Hematopoietic multipotent progenitor cell treated with erythropoietin and hydrocortisone succinate and interleukin-3 and kit ligand, for 15 days (in vitro differentiated cells): ENCODE measurements at places on chromosomes 2 and 18.

GRCh38 chr2:221962186-221962585 lies 336.6 kb downstream of the PAX3 start:
- DNase-seq = no peak

DNA sequence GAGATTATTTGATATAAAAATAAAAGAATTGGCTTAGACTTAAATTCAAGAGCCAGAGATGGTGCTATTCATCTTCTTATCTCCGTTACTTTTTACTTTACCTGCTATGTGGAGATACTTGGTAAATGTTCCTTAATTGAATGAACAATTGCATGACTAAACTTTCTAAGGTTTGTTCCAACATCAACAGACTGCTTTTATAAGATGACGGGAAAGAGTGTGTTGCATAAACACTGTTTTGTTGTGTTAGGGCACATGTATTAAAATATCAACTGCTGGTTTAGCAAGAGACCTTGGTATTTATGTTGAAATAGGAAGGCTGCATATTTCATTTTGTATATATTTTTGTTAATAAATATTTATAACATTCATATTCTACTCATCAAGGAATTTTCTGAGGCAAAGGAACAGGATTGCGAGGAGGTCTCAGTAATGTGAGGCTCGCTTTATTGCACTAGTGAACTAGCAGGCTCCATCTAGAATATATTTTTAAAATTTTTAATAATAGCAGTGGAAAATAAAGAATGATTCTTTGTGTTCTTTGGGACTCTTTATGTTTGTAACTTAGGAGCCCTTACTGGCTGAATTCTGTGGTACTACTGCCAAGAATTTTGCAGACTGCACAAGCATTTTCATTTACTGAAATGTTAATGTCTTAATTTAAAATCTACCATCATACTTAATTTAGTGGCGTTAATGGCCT lies 10.7 kb upstream of the NFE2L2 start:
- no peak for DNase-seq

GRCh38 chr2:54590216-54591120 lies 133.0 kb upstream of the EML6 start:
- DNase-seq = no peak

GRCh38 chr18:29028560-29028959 lies 851.6 kb upstream of the CDH2 start:
- no peak for DNase-seq

- no peak for DNase-seq
Observed at GRCh38 chr2:98769784-98770183, 38.9 kb upstream of the MGAT4A start.

DNA sequence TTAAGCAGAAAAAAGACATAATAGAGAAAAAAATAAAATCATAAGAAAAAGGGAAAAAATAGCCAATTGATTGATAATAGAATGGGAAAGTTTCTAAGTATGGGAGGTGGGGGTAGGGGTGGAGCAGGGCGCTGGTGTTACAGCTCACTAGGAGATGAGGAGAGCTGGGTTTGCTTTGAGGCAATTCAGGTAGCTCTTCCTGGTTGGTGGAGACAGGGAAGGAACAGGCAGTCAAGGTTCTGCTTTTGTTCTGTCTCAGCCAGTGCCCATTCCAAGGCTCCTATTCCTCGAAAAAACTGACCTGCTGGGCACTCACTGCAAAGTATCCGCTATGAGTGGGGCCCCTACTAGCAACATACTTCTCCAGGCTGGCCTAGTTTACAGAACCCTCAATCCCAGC lies 1.7 kb upstream of the CNNM4 start:
- DNase-seq = no peak

GRCh38 chr18:78579854-78580577 lies 399.6 kb upstream of the SALL3 start:
- no peak for DNase-seq

DNA sequence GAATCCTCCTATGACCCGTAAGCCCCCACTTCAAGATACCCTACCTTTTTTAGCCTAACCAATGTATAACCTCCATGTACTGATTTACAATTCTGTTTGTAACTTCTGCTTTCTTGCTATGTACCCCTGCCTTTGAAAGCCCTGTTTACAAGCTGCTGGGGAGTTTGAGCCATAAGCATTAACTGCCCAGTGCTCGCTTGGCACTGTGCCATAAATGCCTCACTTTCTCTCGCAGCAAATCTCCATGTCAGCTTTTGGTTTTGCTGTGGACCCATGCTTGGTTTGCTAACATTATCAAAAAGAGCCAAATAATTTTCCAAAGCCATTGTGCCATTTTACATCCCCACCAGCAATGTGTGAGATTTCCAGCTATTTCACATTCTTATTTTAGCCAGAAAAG lies 51.8 kb downstream of the TEX51 start:
- DNase-seq = no peak

GRCh38 chr2:152846697-152847470 lies 128.5 kb downstream of the ARL6IP6 start:
- no peak for DNase-seq
